GM12865 (cell line): ENCODE measurements at places on chromosomes 12 and 14.
A peak's percentile ranks its signal among the peaks of the same experiment; 100 is the strongest.

DNA sequence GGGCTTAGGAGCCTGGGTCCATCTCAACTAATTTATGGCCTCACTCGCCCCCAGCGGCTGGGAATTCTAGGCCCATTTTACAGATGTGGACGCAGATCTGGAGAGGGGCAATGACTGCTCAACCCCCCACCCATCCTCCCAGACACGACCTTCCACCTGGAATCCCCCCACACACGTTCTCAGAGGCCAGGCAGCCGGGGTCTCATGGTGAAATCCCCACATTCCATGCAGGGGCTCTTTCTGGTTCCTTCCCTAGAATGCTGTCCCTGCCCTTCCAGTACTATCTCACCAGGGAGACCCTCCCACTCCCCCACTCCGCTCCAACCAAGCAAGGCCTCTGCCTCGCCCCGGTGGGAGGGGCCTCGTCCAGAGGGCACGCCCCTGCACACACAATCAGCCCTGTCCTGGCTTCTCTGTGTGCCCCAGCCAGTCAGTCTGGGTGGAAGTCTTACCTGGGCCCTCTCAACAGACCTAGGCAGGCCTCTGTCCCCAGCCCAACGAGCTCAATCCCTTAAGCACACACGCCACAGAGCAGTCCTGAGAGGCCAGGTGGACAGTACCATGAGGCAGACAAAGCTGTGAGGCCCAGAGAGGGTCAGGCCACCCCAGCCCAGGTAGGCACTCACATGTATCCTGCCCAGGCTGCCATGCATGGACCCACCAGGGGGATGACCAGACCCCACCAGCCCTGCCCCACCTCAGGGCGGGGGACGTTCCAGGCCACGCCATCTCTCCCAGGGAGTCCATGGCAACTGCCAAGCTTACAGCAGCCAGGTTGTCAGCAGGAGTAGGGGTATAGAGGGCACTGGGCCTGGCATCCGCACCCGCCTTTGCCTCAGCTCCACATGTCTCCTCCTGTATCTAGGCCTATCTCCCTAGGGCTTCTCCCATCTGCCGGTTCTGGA lies 1.3 kb upstream of the ANKRD9 start:
- DNase-seq, result no peak

GRCh38 chr14:57136669-57137328 lies 131.9 kb downstream of the EXOC5 start:
- peak; percentile 1 for DNase-seq

- DNase-seq, result peak; percentile 17
These were observed 279.9 kb downstream of the RPS29 start for GRCh38 chr14:49306152-49306751.

- DNase-seq, result no peak
These were observed 228.7 kb upstream of the CRY1 start for GRCh38 chr12:107322063-107322462.

DNA sequence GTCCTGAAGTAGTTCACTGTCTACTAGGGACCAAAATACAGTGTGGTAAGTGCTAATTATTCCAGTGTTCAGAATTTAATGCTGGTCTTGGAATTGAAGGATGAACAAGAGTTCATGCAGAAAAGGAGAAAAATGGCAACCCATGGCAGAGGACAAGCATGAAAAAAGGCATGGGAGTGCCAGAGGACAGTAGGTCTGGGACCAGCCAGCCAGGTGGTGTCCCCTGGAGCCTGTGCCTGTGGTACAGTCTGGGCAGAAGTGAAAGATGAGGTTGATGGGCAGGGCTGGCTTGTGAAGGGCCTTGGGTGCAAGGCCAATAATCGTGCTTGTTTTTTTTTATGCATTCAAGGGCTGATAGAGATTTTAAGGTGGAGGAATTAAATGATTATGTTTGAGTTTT lies 21.0 kb downstream of the C12orf75 start:
- DNase-seq, result peak; percentile 60

- peak; percentile 74 for DNase-seq
These were observed 17.8 kb upstream of the HDAC7 start for GRCh38 chr12:47837190-47838171.

GRCh38 chr14:72801836-72802587 lies 91.9 kb downstream of the DPF3 start:
- DNase-seq, result no peak

DNA sequence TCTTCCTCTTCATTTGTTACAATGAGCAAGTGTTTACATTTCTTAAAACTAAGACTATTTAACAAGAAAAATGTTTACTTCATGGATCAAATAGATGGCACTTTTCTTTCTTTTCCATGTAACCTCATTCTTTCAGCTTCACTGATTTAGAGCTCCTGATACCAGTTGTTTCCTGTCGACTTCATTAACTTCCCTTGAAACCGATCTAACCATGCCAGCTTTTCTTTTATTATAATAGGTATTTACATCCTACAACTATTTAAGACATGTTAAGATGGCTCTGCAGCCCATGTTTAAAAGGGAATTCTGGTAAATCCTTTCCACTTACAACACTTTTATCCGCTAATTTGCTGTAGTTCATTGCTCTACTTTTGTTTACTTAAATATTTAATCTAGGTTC lies 107.3 kb upstream of the DCN start:
- DNase-seq, result no peak

DNA sequence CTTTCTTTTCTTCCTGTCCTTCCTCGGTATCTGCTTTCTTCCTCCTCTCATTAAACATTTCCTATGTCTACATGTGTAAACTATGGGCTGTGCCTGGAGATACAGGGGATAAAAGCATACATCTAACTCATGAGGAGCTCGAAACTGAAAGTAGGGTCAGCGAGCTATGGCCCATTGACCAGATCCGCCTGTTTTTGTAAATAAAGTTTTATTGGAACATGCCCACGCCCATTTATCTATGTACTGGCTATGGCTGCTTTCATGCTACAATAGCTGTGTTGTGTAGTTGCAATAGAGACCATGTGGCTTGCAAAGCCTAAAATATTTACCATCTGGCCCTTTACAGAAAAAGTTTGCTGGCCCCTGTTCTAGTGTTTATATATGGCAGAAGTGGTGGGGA lies 500.8 kb upstream of the GARIN6 start:
- peak; percentile 23 for DNase-seq

DNA sequence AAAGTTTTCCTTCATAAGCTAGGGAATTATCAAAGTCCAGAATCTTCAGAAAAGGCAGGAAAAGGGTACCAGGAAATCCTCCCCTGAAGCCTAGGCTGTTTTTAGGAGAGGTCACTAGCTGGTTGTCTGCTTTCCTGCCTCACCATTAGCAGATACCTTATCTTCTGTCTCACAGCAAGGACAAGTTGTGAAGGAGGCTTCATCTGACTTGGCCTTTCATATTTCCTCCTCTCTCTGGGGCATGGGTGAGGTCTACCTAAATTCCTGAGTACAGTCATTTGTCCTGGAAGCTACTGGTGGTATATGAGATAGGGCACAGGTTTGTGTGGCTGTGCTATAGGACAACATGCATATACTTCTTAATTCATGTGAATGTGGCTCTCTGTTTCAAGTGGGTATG lies 2.3 kb downstream of the FOXJ2 start:
- DNase-seq, result no peak

- no peak for DNase-seq
These were observed 661 bp upstream of the RPS26 start for GRCh38 chr12:56040963-56041551.

- DNase-seq, result no peak
These were observed 117.6 kb downstream of the SLC25A47 start for GRCh38 chr14:100440758-100441203.

GRCh38 chr12:130947028-130947613 lies 6.6 kb upstream of the ADGRD1 start:
- DNase-seq, result no peak

- DNase-seq, result no peak
These were observed 13.4 kb upstream of the DNAH10 start for GRCh38 chr12:123748661-123749060.

DNA sequence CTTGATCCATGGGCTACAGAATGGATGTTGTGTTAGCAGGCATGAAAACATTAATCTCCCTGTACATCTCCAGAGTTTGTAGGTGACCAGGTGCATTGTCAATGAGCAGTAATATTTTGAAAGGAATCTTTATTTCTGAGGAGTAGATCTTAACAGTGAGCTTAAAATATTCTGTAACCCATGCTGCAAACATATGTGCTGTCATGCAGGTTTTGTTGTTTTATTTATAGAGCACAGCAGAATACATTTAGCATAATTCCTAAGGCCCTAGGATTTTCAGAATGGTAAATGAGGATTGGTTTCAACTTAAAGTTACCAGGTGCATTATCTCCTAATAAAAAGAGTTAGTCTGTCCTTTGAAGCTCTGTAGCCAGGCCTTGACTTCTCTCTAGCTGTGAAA lies 3.5 kb upstream of the FITM1 start:
- DNase-seq, result no peak

- no peak for DNase-seq
These were observed 92.4 kb downstream of the PHLDA1 start for GRCh38 chr12:75939016-75939642.

GRCh38 chr14:49512147-49512551 lies 74.0 kb downstream of the RPS29 start:
- no peak for DNase-seq

DNA sequence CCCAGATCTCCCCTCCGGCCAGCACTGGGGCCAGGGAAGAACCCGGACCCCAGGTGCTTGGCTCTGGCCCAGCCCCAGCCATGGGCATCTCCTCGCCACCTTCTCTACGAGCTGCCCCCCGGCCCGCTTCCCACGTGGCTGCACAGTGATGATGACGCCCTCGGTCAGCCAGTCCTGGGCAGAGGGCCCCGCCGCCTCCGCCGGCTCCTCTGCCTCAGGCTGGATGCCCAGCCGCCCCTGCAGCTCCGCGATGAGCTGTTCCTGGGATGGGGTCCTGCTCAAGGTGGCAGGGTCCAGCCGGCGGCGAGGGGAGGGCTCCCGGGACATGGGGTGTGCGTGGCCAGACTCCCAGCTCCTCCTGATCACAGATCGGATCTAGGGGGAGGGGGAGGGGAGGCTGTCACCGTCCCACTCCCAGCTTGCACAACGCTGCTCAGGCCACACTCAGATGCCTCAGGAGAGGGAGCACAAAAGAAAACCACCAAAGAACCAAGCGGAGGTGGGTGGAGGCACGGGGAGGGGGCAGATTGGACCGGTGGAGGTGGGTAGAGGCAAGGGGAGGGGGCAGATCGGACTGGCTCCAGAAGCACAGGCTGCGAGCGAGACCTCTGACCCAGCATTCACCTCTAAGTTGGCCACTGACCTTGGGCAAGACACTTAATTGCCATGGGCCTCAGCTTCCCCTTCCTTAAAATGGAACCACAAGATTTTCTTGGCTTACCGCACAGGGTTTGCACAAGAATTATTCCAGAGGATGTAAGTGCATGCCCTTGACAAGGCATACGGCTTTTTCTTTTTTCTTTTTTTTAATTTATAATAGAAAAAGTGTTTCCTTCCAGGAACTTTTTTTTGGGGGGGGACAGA lies 16.1 kb upstream of the RPLP0 start:
- DNase-seq, result no peak

GRCh38 chr12:52056801-52057637 lies 5.8 kb downstream of the NR4A1 start:
- no peak for DNase-seq

DNA sequence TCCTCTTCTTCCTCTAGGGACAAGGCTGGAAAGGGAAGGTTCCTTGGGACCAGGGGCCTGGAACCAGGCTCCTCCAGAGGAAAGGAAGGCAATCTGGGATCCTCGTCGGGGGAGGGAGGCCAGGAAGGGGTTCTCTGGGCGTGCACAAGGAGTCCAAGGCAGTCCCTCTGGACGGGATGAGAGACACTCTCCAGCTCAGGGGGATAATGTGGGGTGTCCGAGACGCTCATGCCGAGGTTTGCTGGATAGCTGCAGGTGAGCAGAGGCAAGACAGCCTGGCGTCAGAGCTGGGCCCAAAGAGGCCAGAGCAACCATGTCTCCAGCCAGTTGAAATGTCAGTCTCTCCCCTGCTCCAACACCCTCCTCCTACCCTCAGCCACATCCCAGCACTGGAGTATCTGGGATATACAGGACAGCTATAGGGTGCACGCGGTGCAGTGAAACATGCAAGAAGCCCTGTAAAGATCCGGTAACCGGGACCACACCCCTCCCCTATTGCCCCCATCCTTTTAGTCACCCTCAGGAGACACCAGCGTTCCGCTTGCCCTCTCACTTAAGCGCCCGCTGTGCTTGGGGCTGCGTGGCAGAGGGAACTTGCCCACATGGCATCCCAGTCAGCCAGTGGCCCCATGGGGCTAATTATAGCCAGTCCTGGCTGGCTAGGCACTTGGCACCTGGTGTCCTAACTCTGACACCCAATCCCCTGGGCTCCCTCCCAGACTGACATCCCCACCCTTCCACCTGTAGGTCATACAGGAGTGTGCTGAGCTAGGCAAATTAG lies at the start of gene KLHL33:
Gene KLHL33, minus strand, starts transcription at position 585 of the 781 bp plus-strand sequence. Its CDS starts 355 bp downstream, at position 230.
- DNase-seq, result no peak

DNA sequence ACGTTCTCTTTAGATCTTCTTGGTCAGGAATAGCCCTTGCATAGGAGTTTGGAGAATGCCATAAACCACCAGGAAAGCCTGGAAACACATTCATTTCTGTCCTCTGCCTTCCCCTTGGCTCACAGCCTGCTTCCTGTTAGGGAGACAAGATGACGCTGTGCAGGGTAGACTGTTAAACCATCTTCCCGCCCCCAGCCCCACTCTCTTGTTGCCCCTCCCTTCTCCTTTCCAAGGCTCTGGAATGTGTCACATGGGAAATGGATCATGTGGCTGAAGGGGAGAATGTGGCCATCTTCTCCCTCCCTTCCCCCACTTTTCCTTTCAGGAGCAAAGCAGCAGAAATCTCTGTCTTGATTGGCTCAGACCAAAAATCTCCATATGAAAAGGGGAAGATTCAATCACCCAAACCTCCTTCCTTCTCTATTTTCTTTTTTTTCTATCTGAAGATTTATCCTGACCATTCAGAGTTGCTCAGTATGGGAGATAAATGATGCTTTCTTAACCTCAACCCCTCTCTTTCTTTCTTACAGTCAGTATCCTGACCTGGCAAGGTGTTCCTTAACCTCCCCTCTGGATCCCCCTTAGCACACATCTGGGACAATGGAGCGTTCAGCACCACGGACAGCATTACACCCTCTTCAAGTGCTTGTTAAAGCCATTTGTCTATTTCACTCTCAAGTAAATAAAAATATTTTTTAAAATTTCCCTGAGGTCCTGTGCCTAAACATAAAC lies 11.4 kb downstream of the GPR19 start:
- no peak for DNase-seq

GRCh38 chr14:21978184-21978998 lies 304.8 kb upstream of the OR4E1 start:
- peak; percentile 58 for DNase-seq

GRCh38 chr12:99498756-99499155 lies 148.8 kb upstream of the GARIN6 start:
- DNase-seq, result no peak
